ENCODE measurements at places on chromosomes 12 and 14. TPM values are rescaled to one million over a fixed set of nuclear protein-coding genes. Genes with fewer than 3 reads are reported as not detected.

The CHGA gene
- total RNA-seq, result 0.32 TPM

The B4GALNT1 gene
- total RNA-seq, result 16.6 TPM

The BEGAIN gene
- total RNA-seq, result 5.9 TPM

The ZNF219 gene
- 62.9 TPM for total RNA-seq

The TAS2R20 gene
- 4.7 TPM for total RNA-seq

The SYNJ2BP gene
- total RNA-seq, result 8.8 TPM

The SLC2A3 gene
- total RNA-seq, result 58.0 TPM

The TFCP2 gene
- 3.0 TPM for total RNA-seq

The FOXM1 gene
- total RNA-seq, result not detected

The TAC3 gene
- not detected for total RNA-seq

The BCL11B gene
- 0.85 TPM for total RNA-seq

The C1R gene
- 1,046 TPM for total RNA-seq

The NFATC4 gene
- total RNA-seq, result 58.9 TPM

The SIX1 gene
- 1.1 TPM for total RNA-seq

The AQP5 gene
- total RNA-seq, result not detected

The REP15 gene
- total RNA-seq, result not detected

The NELL2 gene
- not detected for total RNA-seq

The CEBPE gene
- not detected for total RNA-seq

The TMEM229B gene
- 5.5 TPM for total RNA-seq

The TAS2R43 gene
- total RNA-seq, result not detected

The FOXN4 gene
- not detected for total RNA-seq

The CCDC177 gene
- total RNA-seq, result not detected

The DCN gene
- 443 TPM for total RNA-seq

The ASB2 gene
- 58.6 TPM for total RNA-seq

The SP1 gene
- total RNA-seq, result 49.0 TPM

The KLRC3 gene
- total RNA-seq, result not detected

The RD3L gene
- total RNA-seq, result not detected

The MYH6 gene
- total RNA-seq, result not detected

The HOXC4 gene
- total RNA-seq, result 0.32 TPM

The KCNK13 gene
- total RNA-seq, result not detected

The USP44 gene
- total RNA-seq, result 5.7 TPM

The ACVR1B gene
- 18.7 TPM for total RNA-seq

The STAC3 gene
- total RNA-seq, result not detected

The GPRC5D gene
- total RNA-seq, result not detected

The RFC5 gene
- 5.2 TPM for total RNA-seq

All from ascending aorta (tissue), 2 donors.